Activated CD4-positive, alpha-beta T cell treated with anti-CD3 and anti-CD28 coated beads for 24 hours (primary cell): ENCODE measurements at places on chromosomes 3 and 15.

GRCh38 chr15:49242820-49243219 is 72.8 kb downstream of the GALK2 start:
- no peak for DNase-seq

DNA sequence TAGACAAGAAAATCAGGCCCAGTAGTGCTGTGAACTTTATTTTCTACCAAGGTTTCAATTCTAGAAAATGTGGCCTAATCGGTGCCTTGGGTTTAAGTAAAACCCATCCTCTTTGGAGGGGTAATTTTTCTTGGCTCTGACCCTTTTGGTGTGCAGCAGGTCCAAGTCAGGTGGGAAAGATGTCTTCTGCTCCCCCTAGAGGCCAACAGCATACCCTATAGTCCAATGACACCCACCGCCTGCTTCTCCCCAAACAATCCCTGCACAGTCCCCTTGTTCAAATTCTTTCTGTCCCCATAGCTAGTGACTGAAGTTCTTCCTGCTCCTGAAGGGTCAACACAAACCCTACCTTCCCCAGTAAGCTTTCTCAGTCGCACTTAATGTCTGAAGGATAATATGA is 261.8 kb upstream of the GOLGA6L4 start:
- no peak for DNase-seq

DNA sequence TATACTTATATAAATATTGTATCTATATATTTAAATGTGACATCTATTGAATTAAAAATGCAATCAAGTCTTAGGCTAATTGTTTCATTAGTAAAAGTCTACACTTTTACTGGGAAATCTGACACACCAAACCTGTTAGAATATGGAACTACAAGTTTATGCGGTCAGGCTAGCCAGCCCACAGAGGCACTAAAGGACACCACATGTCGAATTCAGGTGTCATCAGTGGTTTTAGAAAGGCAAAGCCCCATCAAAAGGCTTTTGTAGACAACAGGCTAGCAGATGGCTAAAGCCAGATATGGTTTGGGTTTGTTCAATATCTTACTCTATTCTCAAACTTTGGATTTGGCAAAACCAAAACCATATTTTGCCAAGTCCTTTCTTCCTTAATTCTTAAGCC is 411.0 kb downstream of the MECOM start:
- no peak for DNase-seq

GRCh38 chr3:42632146-42632545 is 21.4 kb upstream of the ZBTB47 start:
- DNase-seq = no peak

DNA sequence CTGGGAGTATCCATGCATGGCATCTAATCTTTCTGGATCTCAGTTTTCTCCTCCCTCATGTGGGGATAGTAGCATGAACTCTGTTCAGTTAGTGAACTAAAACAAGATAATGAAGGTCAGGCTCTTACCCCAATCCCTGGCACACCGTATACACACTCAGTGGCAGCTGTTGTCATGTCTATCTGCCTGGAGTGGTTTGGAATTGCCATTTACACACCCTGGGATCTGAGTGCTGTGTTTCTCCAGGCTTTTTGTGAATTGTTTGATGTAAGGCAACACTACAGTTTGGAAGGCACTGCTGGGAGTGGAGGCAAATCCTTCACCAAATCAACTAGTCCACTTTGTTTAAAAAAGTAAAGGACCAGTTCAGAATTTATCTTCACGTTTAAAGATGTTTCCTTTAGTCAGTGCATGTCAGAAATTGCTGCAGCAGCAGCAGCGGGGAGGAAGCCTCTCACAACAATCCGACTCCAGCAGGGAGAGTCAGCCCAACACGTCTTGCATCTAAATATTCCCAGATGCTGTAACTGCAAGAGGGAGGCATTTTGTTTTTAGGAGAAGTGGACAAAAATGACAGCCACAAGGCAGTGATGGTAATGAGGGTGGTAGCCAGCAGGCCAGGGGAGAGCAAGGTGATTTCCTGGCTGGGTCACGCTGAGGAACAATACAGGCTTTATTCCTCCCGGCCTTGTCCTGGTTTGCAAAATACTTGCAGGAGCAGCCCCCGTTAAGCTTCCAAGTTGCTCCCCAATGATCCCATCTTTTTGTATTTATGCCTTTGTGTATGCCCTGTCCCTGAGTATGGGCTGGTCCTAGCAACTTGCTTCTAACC is 128.5 kb upstream of the LRIG1 start:
- DNase-seq = no peak

- DNase-seq = no peak
Measured at GRCh38 chr3:58027704-58028317, 19.6 kb downstream of the FLNB start.

GRCh38 chr15:35602836-35603235 is 56.9 kb upstream of the DPH6 start:
- DNase-seq = no peak

DNA sequence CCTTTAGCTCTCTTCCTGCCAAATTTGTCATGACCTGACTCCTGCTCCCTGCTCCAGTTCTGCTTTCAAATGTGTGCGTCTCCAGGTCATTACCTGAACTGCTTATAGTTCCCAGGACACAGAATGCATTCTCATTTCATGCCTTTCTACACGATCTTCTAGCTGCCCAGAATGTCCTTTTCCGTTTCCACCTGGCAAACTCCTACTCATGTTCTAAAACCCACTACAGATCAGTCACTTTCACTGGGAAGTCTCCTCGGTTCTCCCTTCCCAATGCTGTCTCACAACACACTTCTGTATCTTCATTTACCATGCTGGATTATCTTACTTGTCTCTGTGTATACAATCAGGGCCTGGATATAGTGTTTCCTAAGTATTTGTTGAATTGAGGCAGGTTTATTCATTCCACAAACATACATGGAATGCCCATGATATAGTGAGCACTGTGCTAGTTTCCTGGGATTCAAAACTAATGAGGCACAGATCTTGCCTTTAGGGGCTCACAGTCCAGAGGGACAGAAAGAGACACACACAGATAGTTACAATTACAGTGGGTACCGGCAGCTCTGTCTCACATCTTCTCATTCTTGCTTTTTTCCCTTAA is 1.6 kb upstream of the NOX5 start:
- DNase-seq = no peak

DNA sequence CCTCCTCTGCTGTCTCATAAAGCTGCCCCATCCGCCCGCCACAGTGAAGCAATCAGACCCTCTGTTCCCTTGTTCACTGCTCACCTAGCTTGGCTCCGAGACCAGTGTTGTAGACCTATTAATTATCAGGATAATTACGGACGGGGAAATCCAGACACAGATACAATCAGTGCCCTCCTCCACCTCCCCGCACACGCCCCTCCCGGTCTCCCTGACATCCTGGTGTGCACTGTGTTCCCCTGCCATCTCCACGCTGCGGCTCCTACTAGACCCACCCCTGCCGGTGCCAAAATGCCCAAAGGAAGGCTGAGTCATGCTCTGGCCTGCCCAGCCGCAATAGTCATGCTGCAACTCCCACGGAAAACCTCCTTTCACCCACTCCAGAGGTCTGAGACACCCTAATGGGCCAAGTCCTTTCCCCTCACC is 277.3 kb upstream of the TLE3 start:
- DNase-seq = no peak

DNA sequence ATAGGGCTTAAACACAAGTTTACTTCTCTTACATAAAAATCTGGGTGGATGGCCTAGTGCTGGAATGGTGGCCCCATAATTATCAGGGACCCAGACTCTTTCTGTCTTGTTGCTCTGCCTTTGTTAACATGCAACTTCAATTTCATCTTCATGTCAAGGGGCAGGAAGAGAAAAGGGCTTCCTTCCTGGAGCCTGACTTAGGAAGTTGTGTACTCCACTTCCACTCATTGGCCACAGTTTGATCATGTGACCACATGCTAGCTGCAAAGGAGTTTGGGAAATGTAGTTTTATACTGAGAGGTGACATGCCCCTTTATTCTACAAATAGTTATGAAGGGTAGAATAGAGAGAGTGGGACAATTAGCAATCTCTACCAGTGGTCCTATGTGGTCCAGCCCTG is 39.3 kb downstream of the RHCG start:
- DNase-seq = no peak

GRCh38 chr3:132598181-132598580 is 1.1 kb downstream of the ACKR4 start:
- DNase-seq = no peak

- no peak for DNase-seq
Measured at GRCh38 chr3:89411201-89411600, 303.8 kb downstream of the EPHA3 start.

DNA sequence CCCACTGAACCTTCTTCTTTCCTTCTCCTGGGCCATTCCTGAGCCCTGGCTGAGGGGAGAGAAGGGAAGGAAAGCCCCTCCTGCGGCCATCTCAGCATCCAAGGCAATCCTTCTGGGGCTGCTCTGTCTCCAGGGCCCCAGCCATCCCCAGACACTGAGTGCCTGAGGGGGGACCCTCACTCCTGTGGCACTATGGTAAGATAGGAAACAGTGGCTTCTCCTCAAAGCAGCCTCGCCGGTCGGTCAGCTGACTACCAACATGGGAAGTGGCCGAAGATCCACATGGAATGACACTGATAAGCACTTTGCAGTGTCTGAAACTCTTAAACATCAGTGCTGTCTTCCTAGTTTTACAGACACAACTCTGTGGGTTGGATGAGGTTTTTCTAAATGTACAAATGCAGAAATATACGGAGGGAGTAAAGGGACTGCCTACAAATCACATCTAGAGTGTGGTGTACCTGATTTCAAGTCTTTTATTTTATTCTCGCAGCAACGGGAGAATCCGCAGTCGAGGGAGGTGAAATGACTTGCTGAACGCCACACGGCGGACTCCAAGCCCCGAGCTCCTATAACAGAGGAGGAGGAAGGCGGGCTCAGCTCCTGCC is 973 bp upstream of the ITPKA start:
- no peak for DNase-seq

- DNase-seq = no peak
Measured at GRCh38 chr3:18443665-18444594, 18.8 kb upstream of the SATB1 start.

GRCh38 chr3:13513913-13514517 is 33.9 kb downstream of the HDAC11 start:
- no peak for DNase-seq

DNA sequence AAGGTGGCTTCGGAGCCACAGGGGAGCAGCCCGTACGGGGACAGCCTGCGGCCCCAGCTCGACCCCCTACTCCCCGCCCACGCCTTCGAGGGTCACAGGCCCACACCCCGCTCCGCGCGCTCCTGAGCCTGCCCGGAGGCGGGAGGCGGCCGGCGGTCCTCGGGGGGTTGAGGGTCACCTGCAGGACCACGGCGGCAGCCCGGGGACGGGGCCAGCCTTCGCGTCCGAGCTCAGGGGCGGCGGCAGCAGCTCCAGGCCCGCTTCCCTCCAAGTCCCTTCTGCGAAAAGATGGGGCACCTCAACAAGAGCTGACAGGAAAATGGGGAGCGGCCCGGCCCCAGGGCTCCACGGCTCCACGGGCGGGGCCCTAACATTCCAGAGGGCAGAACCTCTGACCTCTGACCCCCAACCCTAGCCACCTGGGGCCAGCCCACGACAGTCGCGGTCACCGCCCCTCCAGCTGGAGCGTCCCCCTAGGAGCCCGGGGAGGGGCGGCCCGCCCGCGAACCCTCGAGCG is 428 bp downstream of the LYSMD4 start:
- DNase-seq = no peak

DNA sequence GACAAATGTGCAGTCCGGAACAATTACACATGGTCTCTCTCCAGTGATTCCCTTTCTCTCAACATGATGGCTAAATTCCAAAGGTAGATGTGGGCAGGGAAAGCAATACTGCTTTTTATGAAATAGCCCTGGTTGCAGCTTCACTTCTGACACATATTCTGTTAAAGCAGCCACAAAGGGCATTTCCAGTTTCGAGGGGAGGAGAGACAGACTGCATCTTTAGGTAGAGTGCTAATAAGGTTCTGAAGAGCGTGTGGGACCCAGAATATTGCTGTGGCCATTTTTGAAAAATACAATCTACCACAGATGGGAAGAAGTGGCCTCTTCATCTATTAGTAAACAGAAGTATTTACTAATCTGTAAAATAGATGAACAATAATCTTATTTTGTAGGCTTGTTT is 139.3 kb upstream of the PEX5L start:
- DNase-seq = no peak

- no peak for DNase-seq
Measured at GRCh38 chr3:62669161-62669560, 206.1 kb downstream of the CADPS start.

DNA sequence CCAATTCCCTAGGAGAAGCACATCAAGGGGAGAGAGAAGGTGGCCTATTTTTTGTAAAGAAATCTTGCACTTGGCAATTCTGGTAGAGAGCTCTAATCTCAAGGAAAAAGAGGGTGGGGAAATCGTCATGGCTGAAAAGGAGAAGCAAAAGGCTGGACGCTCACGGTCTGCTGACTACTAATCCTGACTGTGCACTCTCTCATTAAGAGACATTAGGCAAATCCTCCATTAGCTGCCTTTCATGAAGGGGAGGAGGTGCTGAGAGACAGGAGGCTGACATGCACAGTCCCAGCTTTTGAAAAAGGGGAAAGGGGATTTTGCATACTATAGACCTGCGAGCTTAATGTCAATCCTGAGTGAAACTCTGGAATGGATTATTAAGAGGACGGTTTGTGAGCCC is 170.0 kb downstream of the NR2F2 start:
- DNase-seq = no peak

DNA sequence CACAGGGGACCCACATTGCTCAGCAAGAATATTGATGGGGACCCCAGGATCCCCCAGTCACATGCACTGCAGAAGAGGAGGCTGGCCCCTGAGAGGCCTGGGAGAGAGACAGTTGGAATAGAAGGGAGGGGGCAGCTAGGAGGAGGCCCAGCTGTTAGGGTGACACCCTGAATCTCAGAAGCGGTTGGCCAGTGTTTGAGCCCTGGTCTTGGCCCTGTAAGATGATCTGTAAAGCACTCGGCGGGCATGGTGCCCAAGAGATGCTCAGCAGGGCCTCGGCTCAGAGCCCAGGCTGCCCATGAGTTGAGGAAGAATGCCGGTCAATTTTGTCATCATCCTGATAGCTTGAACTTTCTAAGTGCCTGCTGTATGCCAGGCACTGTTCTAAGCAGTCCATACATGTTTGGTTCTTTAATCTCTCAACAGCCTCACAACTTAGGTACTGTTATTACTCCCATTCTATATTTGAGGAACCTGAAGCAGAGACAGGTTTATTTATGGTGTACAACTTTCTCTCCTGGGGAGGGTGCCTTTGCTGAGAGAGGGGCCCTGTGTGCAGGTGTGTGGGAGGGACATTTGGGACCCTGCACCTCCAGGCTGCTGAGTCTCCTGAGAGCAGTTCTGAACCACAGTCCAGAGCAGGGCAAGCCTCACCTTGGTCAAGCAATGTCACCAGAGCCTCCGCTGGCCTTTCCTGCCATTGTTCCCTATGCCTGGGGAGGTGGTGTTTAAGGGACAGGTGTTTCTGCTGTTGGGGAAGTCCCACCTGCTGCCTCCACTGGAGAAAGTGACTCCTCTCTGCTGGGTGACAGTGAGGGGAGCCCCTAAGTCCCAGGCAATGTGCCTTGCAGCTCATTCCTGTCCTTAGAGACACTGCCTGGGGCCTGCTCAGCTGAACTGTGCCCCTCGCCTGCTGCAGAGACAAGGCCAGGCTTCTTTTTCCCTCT is 26.0 kb downstream of the SLC6A6 start:
- DNase-seq = no peak

- DNase-seq = no peak
Measured at GRCh38 chr3:30912301-30912700, 17.8 kb upstream of the GADL1 start.
